ENCODE measurements at places on chromosomes 2 and 18. TPM values are rescaled to one million over a fixed set of nuclear protein-coding genes. Genes with fewer than 3 reads are reported as not detected.

CROCC2 gene
- 17.1 TPM for total RNA-seq

DNA sequence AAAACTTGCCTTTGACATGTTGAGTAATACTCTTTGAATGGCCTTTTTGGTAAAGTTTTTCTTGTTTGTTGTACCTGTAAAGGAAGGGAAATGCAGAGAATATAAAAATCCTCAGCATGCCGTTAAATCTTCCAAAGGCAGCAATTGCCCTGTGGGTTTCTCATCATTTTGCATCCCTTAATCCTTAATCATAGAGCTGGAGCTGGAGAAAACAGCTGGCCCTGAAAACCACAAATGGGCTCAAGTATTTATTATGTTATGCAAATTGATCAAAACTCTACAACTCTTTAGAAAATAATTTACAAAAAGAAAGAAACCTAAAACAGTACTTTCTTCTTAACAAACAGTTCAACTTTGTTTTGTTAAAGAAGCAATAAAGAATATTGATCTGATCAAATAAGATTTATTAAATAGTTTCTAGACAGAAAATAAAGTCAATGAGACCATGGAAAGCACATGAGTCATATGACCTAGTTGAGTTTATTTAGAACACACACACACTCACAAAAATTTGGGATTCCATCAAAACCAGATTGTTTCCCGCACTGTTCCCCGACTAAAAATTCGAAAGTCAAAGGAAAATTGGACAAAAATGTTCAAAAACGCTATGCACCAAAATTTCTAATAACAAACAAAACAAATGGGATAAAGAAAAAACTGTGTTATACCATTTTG lies 309.0 kb downstream of the GULP1 start:
- no peaks in the 10 kb centered on the region for H3K36me3 ChIP-seq
- H3K4me1 ChIP-seq = no peaks in the 10 kb centered on the region
- no peak overlapping the region for H3K4me3 ChIP-seq
- H3K27ac ChIP-seq = no peak overlapping the region
- no peak for DNase-seq

DNA sequence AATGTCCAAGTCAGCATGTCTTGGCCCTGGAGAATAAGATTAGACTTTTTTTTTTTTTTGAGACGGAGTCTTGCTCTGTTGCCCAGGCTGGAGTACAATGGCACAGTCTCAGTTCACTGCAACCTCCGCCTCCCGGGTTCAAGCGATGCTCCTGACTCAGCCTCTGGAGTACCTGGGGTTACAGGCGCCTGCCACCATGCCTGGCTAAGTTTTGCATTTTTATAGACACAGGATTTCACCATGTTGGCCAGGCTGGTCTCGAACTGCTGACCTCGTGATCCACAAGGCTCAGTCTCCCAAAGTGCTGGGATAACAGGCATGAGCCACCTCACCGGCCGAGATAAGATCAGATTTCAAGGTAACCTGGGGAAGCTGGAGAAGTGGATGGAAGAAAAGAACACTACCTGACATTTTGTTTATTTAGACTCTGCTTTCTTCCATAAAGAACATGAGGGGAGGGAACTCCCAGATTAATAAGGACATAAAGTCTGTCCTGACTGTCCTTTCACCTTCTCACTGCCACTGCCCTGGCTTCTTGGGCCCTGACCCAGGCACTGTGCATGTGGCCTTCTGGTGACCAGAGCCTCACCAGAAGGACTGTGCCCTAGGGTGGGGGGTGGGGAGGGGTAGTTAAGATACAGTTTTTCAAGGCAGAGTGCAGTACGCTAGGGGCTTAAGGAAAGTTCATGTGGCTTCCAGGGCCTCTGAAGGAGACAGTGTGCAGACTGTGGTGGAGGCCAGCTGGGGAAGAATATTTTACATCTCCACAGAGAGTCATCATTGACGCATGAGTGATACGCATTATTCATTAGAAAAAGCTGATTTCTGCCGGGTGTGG lies 4.8 kb upstream of the IMPA2 start:
- no peaks in the 10 kb centered on the region for H3K27me3 ChIP-seq
- no peaks in the 10 kb centered on the region for H3K36me3 ChIP-seq
- no peak overlapping the region for H3K27ac ChIP-seq
- peaks cover 16% of the 10 kb centered on the region for H3K4me1 ChIP-seq
- DNase-seq = no peak

- H3K4me3 ChIP-seq = no peak overlapping the region
- H3K27ac ChIP-seq = no peak overlapping the region
- DNase-seq = no peak
These were observed 31.9 kb downstream of the PSTPIP2 start for GRCh38 chr18:46040033-46040746.

CYS1 gene
- 3.3 TPM for total RNA-seq

Data from upper lobe of left lung (tissue), 6 donors.